EH (cell line): ENCODE measurements at places on chromosomes 1 and 21.

GRCh38 chr1:201328576-201328975 lies 45.3 kb downstream of the PKP1 start:
- no peak for DNase-seq

DNA sequence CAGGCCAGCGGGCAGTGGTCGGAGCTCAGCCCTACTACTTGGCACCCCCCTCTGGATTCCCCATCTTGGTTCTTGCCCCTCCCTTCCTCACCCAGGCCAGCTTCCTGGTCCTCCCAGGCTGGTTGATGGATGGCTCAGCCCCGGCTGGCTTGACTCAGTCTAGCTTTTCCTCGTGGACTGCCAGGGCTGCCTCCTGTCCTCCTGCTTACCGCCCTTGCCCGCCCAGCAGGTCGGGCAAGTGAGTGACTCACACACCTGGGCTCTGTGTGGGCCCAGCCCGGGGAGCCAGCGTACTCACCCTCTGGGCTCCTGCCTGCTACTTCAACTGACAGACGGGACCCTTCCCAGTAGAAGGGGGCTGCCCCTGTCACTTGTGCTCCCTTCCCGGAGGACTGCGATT lies 19.5 kb upstream of the ARHGEF10L start:
- DNase-seq = no peak

DNA sequence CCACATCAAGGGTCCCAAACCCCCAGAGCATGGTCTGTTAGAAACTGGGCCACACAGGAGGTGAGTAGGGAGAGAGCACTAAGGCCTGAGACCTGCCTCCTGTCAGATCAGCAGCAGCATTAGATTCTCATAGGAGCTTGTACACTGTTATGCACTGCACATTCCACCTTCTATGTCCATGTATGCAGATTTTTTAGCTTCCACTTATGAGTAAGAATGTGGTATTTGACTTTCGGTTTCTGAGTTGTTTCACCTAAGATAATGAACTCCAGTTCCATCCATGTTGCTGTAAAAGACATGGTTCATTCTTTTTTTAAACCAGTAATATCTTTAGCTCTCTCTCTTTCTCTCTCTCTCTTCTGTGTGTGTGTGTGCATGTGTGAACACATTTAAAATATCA lies 663 bp upstream of the GBP6 start:
- DNase-seq = peak; percentile 48

DNA sequence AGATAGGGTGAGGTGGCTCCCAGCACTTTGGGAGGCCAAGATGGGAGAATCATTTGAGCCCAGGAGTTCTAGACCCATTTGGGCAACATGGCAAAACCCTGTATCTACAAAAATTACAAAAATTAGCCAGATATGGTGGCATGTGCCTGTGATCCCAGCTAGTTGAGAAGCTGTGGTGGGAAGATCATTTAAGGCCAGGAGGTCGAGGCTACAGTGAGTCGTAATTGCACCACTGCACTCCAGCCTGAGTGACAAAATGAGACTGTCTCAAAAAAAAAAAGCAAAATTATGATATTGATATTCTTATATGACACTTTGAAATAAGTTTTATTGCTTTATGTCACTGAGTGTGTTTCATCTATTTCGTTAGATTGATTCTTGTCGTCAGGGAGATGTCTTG lies 7.4 kb downstream of the ACADM start:
- peak; percentile 70 for DNase-seq

DNA sequence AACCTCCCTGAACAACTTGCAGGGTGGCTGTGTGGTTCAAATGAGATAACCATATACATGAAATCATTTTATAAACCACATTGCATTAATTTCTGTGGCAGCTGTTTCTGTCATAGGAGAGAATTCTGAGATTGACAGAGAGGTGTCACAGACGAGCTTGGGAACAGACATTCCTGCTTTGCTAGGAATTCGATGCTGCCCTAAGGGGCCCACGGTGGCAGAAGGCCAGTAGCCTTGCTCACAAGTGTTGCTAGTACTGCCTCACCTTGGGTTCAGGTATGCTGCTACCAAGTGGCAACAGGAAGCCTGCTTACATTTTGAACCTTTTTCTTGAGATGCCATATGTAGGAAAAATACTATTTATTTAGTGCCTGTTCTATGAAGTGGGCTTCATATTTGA lies 13.4 kb downstream of the KCNA10 start:
- DNase-seq = no peak

- peak; percentile 59 for DNase-seq
Observed at GRCh38 chr1:246947255-246947654, 15.5 kb upstream of the AHCTF1 start.

DNA sequence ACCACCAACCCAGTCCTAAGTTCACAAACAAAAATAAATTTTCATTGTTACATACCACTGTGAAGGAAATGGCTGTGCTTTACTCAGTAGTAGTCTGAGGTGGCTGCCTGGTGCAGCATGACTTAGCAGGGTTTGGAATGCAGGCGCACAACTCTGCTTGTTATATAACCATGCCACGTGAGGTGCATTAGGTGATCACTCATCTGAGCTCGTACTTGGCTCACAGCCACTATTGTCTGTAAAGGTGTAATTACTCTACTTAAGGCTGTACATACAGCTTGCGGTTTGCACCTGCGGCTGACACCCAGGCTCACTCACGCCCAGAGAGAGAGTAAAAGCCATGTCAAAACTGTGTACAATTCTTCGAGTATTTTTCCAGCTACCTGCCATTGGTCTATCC lies 599.4 kb downstream of the LTN1 start:
- no peak for DNase-seq
